Gastrocnemius medialis (tissue), 4 donors: ENCODE measurements at places on chromosomes 11 and 22. TPM values are rescaled to one million over a fixed set of nuclear protein-coding genes. Genes with fewer than 3 reads are reported as not detected.

Gene NCAM1
- 16.2 TPM for total RNA-seq

Gene KDELR3
- not detected for total RNA-seq

Gene SUSD2
- total RNA-seq: 0.76 TPM

Gene CHST1
- total RNA-seq: 5.6 TPM

Gene OR5B21
- total RNA-seq: not detected

GRCh38 chr11:128715691-128716561, 22.1 kb downstream of the FLI1 start:
- no peak for DNase-seq

DNA sequence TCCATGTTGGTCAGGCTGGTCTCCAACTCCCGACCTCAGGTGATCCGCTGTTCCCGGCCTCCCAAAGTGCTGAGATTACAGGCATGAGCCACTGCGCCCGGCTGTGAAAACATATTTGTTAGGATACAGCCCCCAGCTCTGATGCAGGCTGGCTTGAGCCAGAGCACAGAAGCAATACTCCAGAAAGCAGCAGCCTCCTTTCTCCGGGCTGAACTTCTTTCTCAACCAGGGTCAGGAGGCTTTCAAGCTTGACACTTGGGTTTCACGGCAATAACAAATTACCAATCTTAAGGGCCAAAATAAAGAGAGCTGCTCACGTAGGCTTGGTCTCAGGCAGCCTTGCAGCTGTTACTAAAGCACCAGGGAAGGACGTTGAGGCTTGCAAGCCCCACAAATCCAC, 10.8 kb upstream of the CECR2 start:
- DNase-seq: no peak

DNA sequence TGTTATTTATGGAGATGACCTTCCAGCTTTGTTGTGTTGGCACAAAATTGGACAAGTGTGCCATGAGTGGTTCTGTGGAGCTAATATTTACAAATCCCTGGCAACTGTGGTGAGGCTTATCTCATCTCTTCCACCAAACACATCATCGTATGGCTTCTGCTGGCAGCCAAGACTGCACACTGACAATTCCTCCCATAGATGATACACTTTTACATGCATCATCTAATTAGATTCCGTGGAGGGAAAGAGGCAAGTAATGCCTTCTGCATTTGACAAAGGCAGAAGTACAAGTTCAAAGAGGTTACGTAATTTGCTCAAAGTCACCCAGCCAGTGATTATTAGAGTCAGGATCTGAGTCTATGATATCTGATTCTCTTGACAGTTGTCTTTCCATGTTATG, 62.7 kb upstream of the KIRREL3 start:
- DNase-seq: no peak

DNA sequence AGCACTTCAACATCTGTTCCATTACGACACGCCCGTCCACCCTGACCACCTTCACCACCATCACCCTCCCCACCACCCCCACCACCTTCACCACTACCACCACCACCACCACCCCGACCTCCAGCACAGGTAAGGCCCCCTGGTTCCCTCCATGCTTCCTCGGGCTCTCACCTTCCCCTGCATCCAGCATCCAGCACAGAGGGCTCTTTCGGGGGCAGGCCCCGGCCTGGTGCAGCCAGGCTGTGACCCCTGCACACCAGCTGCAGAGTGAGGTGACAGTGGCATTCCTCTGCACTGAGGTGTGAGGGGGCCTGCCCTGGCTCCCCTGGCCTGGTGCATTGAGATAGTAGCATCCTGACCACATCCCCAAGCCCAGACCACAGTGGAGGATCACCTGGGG, 18.2 kb downstream of the MUC2 start:
- DNase-seq: no peak

GRCh38 chr11:86288776-86289507, 13.1 kb upstream of the HIKESHI start:
- no peak for DNase-seq
